NCI-H1105 (cell line): ENCODE measurements at places on chromosomes 12 and 14.
A peak's percentile ranks its signal among the peaks of the same experiment; 100 is the strongest.

DNA sequence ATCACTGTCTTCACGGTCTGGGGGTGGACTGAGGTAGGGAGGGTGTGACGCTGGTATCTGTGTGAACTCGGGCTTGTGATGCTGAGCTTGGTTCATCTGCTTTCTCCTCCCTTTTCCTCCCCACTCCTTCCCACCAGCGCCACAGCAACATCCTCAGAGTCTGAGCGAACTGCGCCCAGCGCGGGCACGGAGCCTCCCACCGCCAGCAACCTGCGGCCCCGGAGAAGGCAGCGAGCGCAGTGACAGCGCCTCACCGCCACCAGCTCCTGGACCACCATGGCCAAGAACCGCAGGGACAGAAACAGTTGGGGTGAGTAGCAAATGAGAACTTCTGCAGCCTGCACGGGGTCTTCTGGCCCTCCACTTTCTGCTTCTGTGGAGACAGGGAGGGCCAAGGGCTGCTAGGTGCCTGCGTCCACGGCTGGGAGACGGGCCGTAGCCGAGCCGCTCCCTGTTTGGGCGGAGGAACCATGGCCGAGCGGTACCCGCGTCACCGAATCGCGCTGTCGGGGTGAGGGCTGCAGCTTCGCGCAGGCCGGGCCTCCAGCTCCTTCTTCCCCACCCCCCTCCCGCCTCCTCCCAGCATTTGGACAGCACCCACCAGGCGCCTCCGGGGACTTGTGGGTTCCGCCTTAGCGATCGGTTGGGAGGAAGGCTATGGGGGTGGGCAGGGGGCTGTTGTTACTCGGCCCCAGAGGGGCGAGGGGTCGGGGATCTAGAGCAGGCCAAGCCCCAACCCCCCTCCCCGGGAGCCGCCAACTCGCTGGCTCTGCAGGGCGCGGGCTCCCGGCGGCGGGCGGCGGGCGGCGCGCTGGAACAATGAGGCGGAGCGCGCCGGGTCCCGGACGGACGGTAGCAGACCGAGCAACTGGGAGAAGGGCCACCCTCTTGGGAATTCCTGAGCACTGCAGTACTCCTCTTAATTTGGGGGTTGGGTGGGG is at the start of gene ATL1:
ATL1 (plus strand) TSS at position 156 of the 941 bp plus-strand sequence; CDS start at position 277, 121 bp downstream.
- DNase-seq = peak; percentile 80

GRCh38 chr12:91414636-91415035 is 232.0 kb upstream of the DCN start:
- no peak for DNase-seq

- DNase-seq = no peak
Measured at GRCh38 chr14:79543348-79543747, 668.0 kb downstream of the DIO2 start.

GRCh38 chr12:102095677-102096263 is 24.1 kb downstream of the NUP37 start:
- DNase-seq = no peak

DNA sequence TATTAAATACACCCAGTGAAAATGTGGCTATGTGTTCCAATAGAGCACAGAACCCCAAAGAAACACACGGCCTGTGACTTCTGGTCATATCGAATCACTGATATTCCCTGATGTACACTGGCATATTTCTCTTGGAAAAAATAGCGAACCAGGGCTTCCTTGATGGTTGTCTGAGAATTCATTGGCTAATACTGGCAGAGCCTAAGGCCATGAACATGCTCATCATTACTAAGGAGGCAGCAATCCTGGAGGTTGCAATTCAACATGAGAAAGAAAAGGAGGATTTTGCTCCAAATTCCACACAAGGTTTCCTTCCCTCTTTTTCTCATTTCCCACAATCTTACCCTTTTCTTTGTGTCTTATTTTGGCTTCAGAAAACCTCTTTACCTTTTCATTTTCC is 212.9 kb upstream of the HMGA2 start:
- no peak for DNase-seq

DNA sequence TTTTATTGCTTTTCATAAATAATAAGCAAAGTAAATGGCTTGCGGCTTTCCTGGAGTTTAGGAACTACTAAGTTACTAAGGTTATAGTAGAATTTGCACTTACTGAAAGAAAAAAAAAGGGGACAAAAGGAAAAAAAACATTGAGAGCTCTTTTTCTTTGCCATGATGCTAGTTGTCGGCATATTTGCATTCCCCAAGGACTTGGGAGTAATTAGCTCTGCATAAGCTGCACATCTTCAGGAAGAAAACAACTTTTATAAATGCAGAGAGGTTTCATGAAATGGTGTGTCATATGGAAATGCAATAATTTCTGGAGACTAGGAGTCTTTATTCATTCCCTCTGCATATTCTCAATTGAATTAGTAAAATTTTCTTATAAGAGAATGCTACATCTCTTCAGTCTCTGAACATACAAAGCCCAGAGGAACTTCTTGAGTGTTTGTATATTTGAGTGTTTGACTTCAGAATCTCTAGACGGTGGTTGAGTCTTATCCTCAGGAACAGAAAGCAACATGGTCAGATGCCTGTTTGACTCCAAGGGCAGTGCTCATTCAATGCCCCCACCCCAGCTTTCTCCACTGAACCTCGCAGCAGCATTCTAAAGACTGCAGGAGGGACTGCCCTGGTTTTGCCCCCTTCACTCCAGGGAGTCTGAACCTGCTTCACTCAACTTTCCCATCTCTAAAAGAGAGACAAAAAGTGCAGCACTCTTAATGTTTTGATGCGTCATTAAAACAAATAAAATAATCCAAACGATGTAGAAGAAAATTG is 158.9 kb upstream of the EEA1 start:
- no peak for DNase-seq

- DNase-seq = no peak
Measured at GRCh38 chr14:94665121-94665520, 52.9 kb downstream of the SERPINA3 start.

GRCh38 chr12:6335451-6336078 is 6.3 kb downstream of the TNFRSF1A start:
- no peak for DNase-seq

DNA sequence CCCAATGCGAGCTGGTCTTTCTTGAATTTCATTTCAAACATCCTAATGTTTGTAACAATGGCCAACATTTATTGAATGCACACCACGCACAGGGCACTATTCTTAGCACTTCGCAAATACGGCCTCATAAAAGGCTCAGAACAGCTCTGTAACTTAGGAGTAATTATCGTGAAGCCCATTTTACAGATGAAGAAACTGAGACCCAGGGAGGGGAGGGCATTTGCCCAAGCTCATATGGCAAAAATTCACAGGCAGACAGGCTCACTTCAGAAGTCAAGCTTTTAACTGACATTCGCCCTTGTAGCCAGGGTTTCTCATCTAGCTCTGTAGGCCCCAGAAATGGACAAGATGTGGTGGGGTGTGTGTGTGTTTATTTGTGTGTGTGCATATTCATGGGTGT is 60.3 kb upstream of the TBX3 start:
- DNase-seq = no peak

GRCh38 chr12:66713984-66714383 is 35.1 kb upstream of the GRIP1 start:
- no peak for DNase-seq

DNA sequence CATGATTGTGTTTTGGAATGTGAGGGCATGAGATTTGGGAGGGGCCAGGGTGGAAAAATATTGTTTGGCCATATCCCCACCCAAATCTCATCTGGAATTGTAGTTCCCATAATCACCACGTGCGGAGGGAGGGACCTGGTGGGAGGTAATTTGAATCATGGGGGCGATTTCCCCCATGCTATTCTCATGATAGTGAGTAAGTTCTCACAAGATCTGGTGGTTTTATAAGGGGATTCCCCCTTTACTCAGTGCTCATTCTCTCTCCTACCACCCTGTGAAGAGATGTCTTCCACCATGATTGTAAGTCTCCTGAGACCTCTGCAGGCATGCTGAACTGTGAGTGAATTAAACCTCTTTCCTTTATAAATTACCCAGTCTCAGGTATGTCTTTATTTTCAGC is 15.7 kb downstream of the OR10P1 start:
- DNase-seq = no peak

- DNase-seq = no peak
Measured at GRCh38 chr12:118850244-118850825, 131.0 kb upstream of the SRRM4 start.

GRCh38 chr12:75694534-75695268 is 183.3 kb upstream of the KRR1 start:
- no peak for DNase-seq

- DNase-seq = no peak
Measured at GRCh38 chr12:48997719-48998496, 1.3 kb downstream of the DDN start.

DNA sequence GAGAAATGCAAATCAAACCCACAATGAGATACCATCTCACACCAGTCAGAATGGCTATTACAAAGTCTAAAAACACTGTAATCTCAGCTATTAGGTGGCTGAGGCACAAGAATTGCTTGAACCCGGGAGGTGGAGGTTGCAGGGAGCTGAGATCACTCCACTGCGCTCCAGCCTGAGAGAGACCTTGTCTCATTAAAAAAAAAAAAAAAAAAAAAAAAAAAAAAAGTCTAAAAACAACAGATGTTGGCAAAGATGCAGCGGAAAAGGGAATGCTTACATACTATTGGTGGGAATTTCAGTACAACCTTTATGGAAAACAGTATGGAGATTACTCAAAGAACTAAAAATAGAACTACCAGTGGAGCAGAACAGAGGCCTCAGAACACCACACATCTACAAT is 19.0 kb upstream of the ATF7 start:
- no peak for DNase-seq

DNA sequence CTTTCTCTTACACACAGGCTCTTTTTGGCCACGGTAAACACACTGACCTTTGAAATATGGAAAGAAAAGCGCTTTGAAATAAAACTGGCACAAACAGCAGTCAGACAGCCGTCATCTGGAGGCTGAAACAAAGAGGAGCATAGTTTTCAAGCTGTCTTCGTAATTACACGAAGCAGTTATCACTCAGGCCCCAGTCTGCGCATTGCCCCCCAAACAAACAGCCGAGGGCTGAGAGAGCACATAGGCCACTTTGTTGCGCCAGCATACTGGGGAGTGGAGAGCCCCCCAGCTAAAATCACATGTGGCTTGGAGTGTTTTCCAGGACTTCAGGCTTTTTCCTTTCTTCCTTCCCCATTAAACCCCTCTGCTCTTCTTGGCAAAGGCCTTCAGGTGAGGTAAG is 142.9 kb upstream of the BTG1 start:
- DNase-seq = no peak

DNA sequence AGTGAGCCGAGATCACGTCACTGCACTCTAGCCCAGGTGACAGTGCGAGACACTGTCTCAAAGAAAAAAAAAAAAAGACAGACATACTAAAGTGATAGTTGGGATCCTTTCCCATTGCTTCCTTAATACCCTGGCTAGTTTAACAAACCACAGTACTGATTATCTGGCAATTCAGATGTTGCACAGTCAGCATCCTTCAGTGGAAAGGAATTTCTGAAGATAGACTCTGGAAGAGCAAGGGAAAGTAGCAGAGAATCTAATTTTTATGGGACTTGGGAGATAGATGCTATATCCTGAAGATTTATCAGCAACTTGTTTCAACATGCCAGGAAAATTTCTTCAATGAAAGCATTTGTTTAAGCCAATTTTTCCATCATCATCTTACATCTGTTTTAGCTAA is 6.5 kb upstream of the PPFIBP1 start:
- no peak for DNase-seq

- DNase-seq = no peak
Measured at GRCh38 chr12:69991690-69992288, 166.8 kb downstream of the MYRFL start.

GRCh38 chr12:27331291-27331926 is 1.2 kb upstream of the BMAL2 start:
- DNase-seq = no peak

- DNase-seq = no peak
Measured at GRCh38 chr12:75884465-75884985, 147.1 kb downstream of the PHLDA1 start.

GRCh38 chr12:117714203-117714602 is 254.6 kb downstream of the KSR2 start:
- DNase-seq = no peak

DNA sequence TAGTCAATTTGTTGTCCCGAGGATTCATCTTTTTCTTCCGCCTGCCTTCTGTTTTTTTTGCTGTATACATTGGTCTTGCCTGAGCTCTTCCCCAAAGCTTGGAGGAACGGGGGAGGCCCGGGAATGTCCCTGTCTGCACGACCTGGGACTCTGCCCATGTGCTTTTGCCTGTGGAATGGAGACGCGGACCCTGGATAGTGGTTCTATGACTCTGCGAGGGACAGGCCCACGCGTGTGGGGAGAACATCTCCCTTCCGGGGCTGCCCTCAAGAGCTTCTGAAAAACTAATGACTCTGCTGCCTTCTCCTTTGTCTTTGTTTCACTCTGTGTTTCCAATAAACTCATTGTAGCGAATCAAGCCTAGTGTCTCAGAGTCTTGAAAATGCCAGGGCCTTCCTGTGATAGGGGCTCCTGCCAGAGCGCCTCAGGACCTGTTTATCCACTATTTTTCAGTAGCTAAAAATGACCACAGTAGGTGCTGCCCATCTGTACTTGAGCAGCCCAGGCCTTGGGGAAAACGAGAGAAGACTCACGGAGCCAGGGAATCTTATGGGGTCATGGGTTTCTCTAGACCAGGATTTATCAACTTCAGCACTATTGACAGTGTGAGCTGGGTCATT is 12.3 kb downstream of the KRT83 start:
- DNase-seq = no peak

- no peak for DNase-seq
Measured at GRCh38 chr12:54060975-54061778, 7.5 kb downstream of the HOXC4 start.

- DNase-seq = no peak
Measured at GRCh38 chr14:61836184-61836583, 74.0 kb downstream of the SNAPC1 start.

GRCh38 chr14:73502017-73502619 is 11.4 kb downstream of the RIOX1 start:
- DNase-seq = no peak

- no peak for DNase-seq
Measured at GRCh38 chr12:4099276-4099675, 174.3 kb upstream of the CCND2 start.

GRCh38 chr14:60161196-60162107 is 3.7 kb downstream of the DHRS7 start:
- DNase-seq = peak; percentile 62

- peak; percentile 43 for DNase-seq
Measured at GRCh38 chr12:97168804-97169203, 261.7 kb downstream of the NEDD1 start.

- no peak for DNase-seq
Measured at GRCh38 chr12:42361909-42362646, 36.1 kb downstream of the PPHLN1 start.
